ENCODE measurements at places on chromosomes 2 and 18.

DNA sequence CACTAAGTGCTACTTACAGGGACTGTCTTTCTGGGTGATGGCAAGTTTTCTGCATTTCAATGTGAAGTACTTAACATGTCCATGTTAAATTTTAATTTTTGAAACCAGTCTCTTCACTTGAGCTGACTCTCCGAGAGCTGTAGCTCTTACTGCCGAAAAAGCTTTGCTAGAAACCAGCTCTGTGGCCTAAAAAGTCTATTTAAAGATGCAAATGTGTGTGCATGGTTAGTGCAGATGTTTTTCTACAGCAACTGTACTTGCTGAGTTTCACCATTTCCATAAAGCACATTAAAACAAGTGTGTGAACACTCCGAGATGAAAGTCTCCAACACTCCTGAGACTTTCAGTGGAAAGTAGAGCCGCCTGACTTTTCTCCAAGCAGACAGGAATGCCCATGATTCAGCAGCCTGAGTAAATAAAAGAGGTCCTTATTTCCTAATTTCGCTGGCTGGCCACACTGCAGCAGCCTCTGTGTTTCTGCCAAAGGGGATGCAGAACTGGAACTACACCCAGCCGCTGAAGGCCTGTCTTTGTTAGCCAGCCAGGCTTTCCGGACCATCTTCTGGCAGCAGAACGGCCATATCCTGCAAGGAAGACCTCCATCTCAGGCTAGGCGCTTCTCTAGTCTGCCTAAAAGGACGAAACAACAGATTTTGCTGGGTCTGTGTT, 121.2 kb downstream of the ZNF521 start:
- DNase-seq = no peak

- no peak for DNase-seq
These were observed 213.3 kb downstream of the FAM210A start for GRCh38 chr18:13513021-13513420.

DNA sequence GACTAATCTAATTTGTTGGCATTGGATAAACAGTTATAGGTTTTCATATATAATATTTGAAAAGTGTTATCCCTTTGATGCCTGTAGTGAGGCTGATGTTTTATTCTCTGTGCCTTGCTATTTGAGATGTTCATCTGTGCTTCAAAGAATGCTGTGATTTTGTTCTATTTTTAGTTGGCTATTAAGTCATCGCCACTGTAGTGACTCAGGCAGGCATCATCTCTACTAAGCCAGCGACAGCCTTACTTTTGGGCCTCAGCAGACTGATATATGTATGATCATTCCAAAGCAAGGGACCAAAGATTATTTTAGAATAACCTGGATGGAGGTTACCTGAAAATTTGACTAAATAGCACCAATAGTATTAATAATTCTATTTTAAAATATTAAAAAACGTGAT, 1674.5 kb upstream of the NXPH2 start:
- no peak for DNase-seq

DNA sequence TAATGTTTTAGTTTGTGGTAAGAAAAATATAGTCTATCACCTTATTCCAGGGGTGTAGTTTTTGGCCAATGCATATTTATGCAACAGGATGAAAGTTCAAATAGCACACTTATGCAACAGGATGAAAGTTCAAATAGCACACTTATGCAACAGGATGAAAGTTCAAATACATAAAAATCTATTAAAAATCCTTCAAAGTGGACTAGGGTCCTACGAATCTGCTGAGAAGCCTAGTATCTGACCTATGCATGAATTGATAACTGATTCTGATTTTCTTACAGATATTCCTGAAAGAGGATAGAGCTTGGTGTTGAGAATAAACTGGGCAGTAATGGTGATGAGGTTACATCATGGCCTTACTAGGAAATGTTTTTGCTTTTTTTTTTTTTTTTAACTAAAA, 2.8 kb downstream of the PECR start:
- DNase-seq = no peak

DNA sequence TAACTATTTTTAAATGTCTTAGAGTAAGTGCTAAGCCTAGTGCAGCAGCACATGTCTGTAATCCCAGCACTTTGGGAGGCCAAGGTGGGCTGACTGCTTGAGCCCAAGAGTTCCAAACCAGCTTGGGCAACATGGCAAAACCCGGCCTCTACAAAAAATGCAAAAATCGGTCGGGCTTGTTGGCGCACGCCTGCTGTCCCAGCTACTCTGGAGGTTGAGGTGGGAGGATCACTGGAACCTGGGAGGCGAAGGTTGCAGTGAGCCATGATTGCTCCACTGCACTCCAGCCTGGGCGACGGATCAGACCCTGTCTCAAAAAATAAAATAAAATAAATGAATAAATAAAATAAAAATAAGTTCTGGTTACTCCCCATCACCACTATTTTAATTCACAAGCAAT, 783.4 kb downstream of the ERBB4 start:
- no peak for DNase-seq

All from progenitor cell of endocrine pancreas (in vitro differentiated cells).